Epithelial cell of alveolus of lung (primary cell): ENCODE measurements at places on chromosomes 6 and 20. TPM values are rescaled to one million over a fixed set of nuclear protein-coding genes. Genes with fewer than 3 reads are reported as not detected.

IL22RA2 gene
- total RNA-seq, result not detected in 2 replicates

GRIK2 gene
- total RNA-seq, result 0.65 and 2.6 TPM in 2 replicates

HTR1E gene
- not detected in 2 replicates for total RNA-seq

RAB44 gene
- 0.13 and 0.40 TPM in 2 replicates for total RNA-seq

TGIF2 gene
- total RNA-seq, result 12.8 and 17.0 TPM in 2 replicates

HECA gene
- total RNA-seq, result 10.6 and 19.2 TPM in 2 replicates

ENPP5 gene
- total RNA-seq, result 0.56 and 1.0 TPM in 2 replicates

RRP36 gene
- 56.5 and 88.6 TPM in 2 replicates for total RNA-seq

TMEM170B gene
- total RNA-seq, result 0.88 and 1.0 TPM in 2 replicates

DZANK1 gene
- 0.65 and 0.72 TPM in 2 replicates for total RNA-seq

MICB gene
- 1.8 and 23.1 TPM in 2 replicates for total RNA-seq

ZNF311 gene
- 1.4 and 2.2 TPM in 2 replicates for total RNA-seq

HLA-F gene
- 0.16 and 3.4 TPM in 2 replicates for total RNA-seq

COX4I2 gene
- total RNA-seq, result not detected in 2 replicates

TNXB gene
- total RNA-seq, result 0.52 and 34.1 TPM in 2 replicates
